Inflammatory macrophage (primary cell): ENCODE measurements at places on chromosomes 12 and 14.

DNA sequence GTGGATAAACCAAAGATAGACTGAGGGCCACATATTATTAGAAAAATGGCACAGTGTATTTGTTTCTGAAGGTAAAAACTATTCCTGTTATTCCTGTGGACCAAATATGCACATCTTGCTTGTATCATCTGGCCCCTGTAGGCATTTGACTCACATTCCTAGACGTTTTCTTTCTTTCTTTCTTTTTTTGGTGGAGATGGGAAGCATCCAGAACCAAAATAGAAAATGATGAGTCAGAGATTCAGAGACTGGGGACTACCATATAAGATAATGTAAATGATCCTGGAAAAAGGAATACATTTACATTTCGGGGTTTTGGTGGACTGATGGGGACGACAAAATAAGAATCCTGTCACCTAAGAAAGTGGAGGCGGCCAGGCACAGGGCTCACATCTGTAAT, 24.2 kb downstream of the TRIM9 start:
- no peak for DNase-seq

- no peak for DNase-seq
Observed at GRCh38 chr14:93331002-93331727, 1.7 kb downstream of the BTBD7 start.

DNA sequence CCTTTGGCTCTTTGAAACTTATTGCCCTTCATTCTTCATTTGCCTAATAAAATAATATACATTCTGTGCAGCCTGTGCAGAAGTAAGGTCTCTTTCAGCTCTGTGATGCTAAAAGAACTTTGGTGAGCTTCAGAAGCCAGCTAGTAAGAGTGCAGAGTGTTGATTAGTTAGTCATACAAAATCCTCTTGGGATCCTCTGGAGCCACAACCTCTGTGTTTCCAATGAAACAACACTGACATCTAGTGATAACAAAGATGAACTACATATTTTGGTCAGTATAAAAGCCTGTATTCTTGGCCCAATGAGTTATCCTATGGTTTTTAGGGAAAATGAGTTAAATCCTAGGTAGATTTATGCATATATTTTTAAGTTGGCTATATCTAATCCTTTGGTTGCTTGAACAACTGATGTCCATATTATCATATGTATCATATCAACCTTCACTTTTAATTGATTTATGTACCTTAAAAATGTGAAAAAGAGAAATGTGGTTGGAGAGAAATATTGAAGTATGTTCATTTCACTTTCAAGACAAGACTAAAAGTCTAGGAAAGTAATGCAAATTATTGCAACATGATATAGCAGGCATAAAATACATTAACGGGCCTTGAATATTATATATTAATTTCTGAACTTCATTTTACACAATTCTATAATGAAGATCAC, 158.4 kb downstream of the KLHL28 start:
- peak; percentile 21 for DNase-seq

DNA sequence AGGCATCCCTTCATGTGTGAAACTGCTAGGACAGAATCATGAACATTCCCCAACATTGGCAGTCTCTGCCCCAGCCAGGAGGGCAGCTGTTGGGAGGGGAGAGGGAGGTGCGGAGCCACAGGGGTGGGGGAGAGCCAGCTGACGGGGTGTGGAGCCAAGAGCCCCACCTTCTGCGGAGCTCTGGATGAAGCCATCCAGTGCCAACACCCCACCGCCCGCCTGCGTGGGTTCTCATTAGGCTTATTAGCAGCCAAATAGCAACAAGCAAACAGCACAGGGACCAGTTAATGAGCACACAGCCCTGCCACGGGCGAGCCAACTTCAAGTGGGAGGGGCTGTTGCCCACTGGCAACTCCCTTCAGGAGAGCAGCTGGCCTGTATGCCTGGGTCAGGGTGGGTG, 12.1 kb downstream of the LTBP2 start:
- DNase-seq = no peak

- no peak for DNase-seq
Observed at GRCh38 chr14:67486890-67487289, 1.6 kb downstream of the TMEM229B start.

GRCh38 chr12:13571035-13571434, 374.5 kb downstream of the EMP1 start:
- no peak for DNase-seq

- peak; percentile 37 for DNase-seq
Observed at GRCh38 chr12:106112145-106112821, 26.5 kb downstream of the NUAK1 start.

- DNase-seq = no peak
Observed at GRCh38 chr14:95360828-95361227, 41.1 kb upstream of the CLMN start.

GRCh38 chr14:105187116-105187515, 6.0 kb upstream of the NUDT14 start:
- no peak for DNase-seq

GRCh38 chr12:15592934-15593333, 196.3 kb downstream of the EPS8 start:
- DNase-seq = no peak
